IMR-90 (cell line): ENCODE measurements at places on chromosomes 1 and 21. TPM values are rescaled to one million over a fixed set of nuclear protein-coding genes. Genes with fewer than 3 reads are reported as not detected.

GRCh38 chr1:201359873-201360210, 17.6 kb downstream of the TNNT2 start:
- no peak for DNase-seq

TNFRSF18 gene
- 0.18 TPM in 1 of 2 replicates, not detected in the other for total RNA-seq

KCNA3 gene
- total RNA-seq: under 0.01 TPM in 2 replicates

GNG4 gene
- 0.18 and 0.28 TPM in 2 replicates for total RNA-seq

DNA sequence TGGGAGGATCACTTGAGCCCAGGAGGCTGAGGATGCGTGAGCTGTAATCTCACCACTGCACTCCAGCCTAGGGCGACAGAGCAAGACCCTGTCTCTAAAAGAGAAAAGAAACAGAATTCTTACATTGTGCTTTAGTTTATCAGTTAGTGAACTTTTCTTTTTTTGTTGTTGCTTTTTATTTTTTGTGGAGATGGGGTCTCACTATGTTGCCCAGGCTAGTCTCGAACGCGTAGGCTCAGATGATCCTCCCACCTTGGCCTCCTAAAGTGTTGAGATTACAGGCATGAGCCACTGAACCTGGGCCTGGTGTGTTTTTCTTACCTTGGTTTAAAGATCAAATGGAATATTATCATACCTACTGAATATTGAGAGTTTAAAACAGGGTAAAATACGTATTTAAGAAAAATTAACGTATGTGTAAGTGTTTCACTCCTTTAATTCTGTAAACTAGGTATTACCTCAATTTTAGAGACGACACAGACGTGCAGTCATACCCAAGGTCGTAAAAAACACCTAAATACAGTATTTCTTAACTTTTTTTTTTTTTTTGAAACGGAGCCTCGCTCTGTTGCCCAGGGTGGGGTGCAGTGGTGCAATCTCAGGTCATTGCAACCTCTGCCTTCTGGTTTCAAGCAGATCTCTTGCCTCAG, 39.6 kb downstream of the KIF1B start:
- DNase-seq: no peak

FCGR3A gene
- total RNA-seq: not detected in 2 replicates

DNA sequence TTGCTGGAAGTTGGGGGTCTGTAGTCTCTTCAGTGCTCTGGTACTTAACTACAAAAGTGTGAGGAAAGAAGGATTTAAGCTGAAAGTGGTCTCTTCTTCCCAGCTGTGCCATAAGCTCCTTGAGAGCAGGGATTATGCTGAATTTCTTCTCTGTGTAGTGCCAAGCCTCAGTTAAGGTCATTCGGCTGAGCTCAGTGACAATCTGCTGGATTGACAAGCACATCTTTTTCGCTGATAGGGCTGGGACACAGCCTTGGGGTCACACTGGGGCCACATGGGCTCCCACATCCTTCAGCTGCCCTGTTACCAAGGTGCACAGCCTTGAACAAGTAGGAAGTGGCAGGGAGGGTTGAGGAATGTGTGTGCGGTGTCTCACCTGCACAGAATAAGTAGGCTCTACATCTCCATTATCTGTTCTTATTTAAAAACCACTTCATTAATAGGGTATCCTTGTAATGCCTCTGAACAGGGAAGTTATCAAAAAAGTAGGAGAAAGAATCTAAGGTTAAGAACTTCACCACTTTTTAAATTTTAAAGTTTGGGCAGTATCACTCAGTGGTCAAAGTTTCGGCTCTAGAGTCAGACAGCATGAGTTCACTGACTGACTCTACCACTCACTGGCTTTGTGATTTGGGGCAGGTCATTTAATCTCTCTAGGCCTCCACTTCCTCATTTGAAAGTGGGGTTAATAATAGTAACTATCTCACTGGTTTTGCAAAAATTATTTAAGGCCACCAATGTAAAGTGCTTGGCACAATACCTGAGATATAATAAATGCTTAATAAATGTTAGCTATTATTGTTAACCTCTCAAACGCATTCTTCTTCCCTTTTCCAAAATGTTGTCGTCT, 10.3 kb downstream of the ZBTB40 start:
- DNase-seq: no peak

DNA sequence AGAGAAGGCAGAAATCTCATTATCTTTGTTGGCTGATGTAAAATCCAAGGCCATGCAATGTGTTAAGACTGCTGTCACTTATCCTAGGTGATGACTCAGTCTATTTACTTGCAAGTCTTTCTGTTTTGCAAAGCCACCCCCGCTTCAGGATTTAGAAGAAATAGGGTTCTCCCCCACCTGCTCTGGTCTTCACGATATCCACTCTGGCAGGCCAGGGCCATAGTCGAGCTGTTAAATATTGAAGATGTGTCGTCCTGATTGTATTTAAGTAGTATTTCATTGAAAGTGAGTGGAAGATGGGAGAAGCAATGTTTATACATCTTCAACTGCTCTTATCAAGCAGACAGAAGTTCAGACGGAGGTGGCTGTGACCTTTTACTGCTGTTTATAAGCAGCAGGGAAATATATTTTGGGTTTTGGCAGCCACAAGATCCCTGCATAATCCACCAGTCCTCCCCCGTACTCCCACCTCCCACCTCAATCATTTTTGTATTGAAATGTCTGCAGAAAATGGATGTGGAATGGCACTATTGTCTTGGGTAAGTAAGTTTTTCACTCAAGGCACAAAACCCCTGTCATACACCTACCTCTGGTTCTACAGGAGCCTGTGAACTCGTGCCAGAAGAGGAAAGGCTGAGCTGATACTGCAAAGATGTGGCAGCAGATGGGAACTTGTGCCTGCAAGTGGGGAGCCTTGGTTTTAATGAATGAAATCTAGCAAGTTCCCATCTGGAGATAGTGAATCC, 117.4 kb downstream of the MRPS6 start:
- no peak for DNase-seq

UBXN10 gene
- total RNA-seq: not detected in 2 replicates

SH2D5 gene
- total RNA-seq: 6.7 and 7.2 TPM in 2 replicates

- peak; percentile 36 for DNase-seq
Measured at GRCh38 chr1:94012708-94013366, 103.6 kb upstream of the GCLM start.

CNTN2 gene
- total RNA-seq: 0.28 TPM in 1 of 2 replicates, not detected in the other
